ENCODE measurements at places on chromosomes 13 and 19. TPM values are rescaled to one million over a fixed set of nuclear protein-coding genes. Genes with fewer than 3 reads are reported as not detected.

DNA sequence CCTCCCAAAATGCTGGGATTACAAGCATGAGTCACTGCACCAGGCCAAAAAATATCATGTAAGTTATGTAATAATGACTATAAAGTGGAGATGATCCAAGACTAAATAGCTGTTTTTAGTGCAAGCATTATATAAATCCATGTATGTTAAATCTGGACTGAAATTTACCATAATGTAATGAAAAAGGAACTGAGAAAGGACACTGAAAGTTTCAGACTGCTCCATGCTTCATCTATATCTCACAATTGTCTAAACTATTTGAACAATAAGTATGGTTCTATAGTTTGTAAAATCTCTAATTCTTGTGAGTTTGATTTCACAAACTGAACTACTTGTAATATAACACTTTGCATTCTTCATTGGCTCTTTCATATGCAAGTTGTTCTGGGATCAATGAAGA lies 2299.5 kb downstream of the PCDH9 start:
- no peak for DNase-seq

DNA sequence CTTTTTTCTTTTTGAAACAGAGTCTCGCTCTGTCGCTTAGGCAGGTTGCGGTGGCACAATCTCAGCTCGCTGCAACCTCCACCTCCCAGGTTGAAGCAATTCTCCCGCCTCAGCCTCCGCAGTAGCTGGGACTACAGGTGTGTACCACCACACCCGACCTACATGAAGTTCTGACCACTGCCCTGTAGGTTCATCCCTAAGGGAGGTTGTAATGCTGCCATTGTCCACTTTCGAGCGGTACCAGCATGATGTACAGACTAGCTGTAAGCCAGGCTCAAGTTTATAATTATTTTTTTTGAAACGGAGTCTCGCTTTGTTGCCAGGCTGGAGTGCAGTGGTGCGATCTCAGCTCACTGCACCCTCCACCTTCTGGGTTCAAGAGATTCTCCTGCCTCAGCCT lies 11.6 kb upstream of the COX7A1 start:
- no peak for DNase-seq

- no peak for DNase-seq
These were observed 92.0 kb upstream of the SPATA13 start for GRCh38 chr13:24068472-24068871.

GRCh38 chr13:66343224-66343828 lies 886.8 kb downstream of the PCDH9 start:
- no peak for DNase-seq

ERICH4 gene
- not detected for total RNA-seq

DNA sequence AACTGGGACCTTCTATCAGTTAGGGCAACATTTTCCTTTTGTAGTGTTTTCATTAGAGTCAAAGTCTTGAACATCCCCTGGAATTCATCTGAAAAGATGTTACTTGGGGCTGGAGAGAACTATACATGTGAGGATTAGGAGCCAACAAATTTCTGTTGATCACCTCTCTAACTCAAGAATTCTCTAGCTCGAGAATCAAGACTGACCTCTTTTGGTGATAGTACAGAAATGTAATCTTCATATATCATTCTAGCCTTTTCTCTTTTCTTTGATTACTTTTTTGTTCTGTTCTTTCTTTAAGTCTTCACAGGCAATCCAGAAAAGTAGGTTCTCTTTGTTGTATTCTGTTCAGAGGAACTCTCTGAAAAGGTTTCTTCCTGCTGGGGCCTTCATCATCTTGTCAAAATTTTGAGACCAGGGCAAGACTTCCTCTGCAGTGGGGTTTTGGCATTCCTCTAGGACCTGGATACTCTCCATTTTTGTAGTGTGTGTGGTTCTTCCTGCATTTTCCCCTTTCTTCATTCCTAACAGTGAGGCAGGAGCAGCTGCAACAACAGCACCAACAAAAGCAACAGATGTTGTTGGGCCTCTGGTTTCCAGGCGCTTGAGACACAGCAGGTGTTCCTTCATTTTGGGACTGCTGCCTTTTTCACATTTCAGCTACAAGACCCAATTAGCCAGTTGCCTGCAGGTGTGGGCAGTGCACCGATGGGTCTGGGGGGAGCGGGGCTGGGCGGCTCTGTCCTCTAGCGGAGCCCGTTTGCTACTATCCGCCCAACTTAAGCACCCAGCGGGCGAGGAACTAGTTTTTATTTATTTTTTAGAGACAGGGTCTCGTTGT lies 26.2 kb downstream of the ELF1 start:
- DNase-seq = no peak

DNA sequence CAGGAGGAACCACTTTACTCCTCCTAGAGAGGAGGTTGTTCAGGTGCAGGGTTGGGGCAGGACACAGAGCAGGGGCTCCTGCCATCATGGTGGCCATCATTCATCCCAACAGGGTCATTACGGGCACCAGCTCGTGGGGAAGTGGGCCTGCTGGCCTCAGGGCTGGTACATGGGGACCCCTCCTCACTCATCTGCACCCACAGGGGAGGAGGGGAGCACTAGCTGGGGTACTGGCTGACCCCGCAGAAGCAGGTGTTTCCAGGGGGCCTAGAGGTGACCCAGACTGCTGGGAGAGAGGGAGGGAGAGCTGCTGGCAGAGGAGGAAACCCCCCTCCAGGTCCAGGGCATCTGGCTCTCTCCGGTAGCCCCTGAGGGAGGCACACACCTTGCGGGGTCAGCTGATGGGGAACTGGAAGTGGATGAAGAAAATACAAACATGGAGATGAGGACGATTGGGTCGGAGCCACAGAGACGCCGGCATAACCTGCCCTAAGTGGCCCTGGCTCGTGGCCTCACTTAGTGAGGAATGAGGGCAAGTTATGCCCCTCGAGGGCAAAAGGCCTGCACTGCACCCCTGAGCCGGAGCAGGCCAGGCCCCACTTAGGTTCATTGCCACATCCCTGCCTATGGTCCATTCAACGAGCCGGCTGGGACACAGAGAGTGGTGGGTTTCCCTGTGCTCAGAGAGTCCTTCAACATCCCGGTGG lies 76.2 kb downstream of the SOX1 start:
- no peak for DNase-seq

GRCh38 chr19:58407658-58408151 lies 744 bp upstream of the ZNF584 start:
- DNase-seq = no peak

DNA sequence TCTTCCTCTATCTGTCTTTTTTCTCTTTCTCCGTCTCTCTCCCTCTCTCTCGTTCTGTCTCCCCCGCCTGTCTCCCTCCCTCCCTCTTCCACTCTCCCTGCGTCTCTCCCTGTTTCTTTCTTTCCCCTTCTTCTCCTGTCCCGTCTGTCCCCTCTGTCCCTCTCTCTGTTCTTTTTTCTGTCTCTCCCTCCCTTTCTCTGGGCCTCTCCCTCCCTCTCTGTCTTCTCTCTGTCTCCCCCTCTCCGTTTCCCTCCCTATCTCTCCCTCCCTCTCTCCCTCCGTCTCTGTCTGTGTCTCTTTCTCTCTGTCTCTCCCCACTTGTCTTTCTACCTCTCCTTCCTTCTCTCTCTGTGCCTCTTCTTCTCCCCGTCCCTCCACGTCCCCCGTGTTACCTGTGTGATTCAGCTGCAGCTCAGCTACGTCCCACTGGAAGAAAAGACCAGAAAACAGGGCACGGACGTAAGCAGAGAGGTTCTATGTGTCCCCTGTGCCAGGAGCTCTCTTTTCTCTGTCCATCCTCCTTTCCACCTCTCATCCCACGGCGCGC lies 1.2 kb downstream of the CD70 start:
- no peak for DNase-seq

ZNF709 gene
- total RNA-seq = 1.9 TPM

DNA sequence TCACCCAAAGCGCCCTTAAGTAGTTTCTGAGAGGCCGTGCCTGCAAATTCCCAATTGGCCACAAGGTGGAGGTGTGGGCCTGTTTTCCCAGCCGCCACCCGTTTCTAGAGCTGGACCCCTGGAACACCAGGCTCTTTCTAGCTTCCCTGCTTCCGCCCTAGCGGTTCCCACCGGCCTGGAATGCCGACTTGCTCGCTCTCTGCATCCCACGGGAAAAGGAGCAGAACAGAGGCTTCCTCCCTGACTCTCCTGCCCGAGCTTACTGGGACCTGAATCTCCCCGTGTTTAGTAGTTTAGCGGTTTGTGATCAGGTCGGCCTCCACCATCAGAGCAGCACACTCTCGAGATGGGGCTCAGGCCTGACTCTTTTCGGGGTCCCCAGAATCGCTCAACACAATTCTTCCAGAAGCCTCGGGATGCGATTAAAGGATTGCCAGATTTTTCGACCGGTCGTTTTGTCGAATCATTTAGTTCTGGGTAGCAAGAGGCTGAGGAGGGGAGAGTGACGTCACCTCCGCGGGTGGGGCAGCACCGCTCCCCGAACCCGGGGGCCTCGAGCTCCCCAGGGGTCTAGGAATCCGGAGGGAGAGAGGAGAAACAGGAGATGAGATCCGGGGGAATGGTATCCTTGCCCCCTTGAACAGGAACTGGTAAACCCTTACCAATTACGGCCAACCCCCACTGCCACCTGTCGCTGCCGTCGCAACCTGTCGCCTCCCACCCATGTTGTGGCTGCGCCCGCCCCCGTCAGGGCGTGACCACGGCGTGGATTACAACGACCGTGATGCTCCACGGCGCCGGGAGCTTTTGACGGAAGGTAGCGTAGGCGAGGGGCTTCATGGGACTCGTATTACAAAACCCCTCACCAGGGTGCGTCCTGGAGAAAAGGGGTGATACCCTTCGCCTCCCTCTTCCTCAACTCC lies 8.0 kb downstream of the NAPSA start:
- DNase-seq = peak; percentile 93

DNA sequence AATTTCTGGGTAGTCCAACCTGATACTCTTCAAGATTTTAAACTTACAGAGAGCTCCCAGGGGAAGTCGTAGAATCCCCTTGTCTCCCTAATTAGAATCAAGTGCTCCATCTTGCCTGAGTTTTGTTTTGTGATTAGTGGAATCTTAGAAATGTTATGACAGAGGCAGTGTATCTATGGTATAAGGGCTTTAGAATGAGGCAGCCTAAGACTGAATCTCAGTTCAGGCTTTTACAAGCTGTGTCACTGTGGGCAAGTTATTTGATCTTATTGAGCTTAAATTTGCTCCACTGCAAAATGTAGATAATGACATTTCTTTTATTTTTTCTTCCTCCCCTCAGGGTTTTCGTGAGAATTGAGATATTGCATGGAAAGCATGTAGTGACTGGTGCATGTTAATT lies 215.5 kb downstream of the POSTN start:
- no peak for DNase-seq

GRCh38 chr13:23620211-23620610 lies 50.0 kb downstream of the TNFRSF19 start:
- no peak for DNase-seq

ACTMAP gene
- total RNA-seq = 20.0 TPM

DNA sequence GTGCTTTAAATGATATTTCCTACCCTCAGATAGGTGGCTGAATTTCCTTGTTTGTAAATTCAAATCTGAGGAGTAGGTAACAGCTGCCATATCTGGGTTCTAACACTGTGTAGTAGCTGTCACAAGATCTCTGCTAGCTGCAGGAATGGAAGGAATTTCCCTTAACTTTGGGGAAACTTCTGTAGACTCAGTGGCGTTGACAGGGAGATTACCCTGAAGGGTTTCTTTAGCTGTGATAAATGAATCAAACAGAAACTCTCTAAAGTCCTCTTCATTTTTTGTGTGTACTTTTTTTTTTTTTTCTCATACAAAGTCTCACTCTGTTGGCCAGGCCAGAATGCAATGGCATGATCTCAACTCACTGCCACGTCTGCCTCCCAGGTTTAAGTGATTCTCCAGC lies 5.3 kb upstream of the EPSTI1 start:
- no peak for DNase-seq

CAPN12 gene
- total RNA-seq = 5.2 TPM

DNA sequence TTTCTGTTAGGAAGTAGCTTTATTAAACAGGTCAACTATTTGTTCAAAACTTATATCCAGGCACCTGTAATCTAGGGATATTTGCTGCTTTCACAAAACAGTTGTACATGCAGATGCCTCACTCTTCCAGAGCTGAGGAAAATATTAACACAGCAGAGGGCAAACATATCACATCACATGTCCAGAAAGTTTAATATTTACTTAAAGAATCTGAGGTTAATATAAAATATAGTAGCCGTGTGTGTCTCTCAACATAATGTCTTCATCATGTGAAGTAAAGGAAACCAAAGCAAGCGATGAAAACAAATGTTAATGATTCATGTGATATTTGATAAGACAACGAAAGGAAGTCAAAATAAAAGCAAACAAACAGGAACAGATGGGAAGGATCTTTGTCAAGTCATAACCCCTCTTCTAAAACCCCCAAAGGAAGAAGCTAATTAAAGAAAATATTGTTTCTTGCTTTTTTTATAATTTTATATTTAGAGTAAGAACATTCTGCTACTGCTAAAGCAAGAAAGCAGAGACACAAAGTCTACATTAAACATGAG lies 418.8 kb downstream of the DACH1 start:
- DNase-seq = no peak

NLRP4 gene
- total RNA-seq = not detected

GRCh38 chr19:11159598-11160439 lies 4.2 kb upstream of the SPC24 start:
- no peak for DNase-seq

- DNase-seq = no peak
These were observed 3.4 kb downstream of the NOTCH3 start for GRCh38 chr19:15197275-15197941.

ZNF573 gene
- 12.9 TPM for total RNA-seq

- DNase-seq = no peak
These were observed 12.5 kb downstream of the DOCK9 start for GRCh38 chr13:98965325-98965724.

DNA sequence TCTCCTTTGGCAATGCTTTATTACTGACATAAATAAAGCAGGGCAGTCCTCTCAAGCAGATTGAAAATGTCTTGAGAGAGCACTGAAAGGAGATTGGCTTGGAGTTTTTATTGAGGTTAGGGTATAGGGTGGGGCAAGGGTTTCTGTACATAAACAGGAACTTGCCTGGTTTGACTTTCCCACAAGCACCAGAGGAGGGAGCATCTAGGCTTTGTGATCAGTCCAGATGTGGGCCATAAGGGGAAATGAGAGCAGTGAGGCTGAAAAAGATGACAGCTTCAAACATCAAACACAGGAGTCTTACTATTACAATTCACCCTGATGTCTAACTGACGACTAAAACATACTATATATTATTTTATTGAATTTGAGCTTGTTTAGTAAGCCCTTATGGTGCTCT lies 260.9 kb downstream of the MTUS2 start:
- no peak for DNase-seq

GRCh38 chr13:20828539-20829364 lies 55.0 kb upstream of the EEF1AKMT1 start:
- no peak for DNase-seq

GRCh38 chr19:39765091-39766076 lies 13.3 kb upstream of the LEUTX start:
- no peak for DNase-seq

GRCh38 chr13:106774621-106775020 lies 206.7 kb upstream of the ARGLU1 start:
- no peak for DNase-seq

DNA sequence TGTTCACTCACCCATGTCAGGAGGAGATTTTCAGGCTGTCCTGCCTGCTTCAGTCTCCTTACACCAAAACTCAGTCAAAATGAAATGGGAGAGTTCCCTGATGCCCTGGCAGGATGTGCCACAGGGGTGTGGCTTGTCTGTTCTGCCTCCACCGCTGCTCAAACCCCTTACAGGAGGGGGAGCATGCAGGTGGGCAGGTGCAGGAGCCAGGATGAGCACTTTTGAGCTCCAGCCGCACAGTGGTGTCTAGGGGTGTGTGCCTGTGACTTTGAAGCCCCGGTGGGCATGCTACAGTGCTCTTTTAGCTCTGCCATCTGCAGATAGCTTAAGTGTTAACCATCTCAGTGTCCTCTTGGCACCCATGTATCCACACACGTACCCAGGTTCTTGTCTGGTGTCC lies 71.9 kb upstream of the IPO5 start:
- DNase-seq = no peak

Data from upper lobe of left lung (tissue), 6 donors.